Choroid plexus epithelial cell (primary cell): ENCODE measurements at places on chromosomes 11 and 22.
A peak's percentile ranks its signal among the peaks of the same experiment; 100 is the strongest.

- no peak for DNase-seq
These were observed 86.4 kb downstream of the GRK3 start for GRCh38 chr22:25650833-25651232.

- peak; percentile 3 for DNase-seq
These were observed 720.0 kb upstream of the CNTN5 start for GRCh38 chr11:98300719-98301118.

DNA sequence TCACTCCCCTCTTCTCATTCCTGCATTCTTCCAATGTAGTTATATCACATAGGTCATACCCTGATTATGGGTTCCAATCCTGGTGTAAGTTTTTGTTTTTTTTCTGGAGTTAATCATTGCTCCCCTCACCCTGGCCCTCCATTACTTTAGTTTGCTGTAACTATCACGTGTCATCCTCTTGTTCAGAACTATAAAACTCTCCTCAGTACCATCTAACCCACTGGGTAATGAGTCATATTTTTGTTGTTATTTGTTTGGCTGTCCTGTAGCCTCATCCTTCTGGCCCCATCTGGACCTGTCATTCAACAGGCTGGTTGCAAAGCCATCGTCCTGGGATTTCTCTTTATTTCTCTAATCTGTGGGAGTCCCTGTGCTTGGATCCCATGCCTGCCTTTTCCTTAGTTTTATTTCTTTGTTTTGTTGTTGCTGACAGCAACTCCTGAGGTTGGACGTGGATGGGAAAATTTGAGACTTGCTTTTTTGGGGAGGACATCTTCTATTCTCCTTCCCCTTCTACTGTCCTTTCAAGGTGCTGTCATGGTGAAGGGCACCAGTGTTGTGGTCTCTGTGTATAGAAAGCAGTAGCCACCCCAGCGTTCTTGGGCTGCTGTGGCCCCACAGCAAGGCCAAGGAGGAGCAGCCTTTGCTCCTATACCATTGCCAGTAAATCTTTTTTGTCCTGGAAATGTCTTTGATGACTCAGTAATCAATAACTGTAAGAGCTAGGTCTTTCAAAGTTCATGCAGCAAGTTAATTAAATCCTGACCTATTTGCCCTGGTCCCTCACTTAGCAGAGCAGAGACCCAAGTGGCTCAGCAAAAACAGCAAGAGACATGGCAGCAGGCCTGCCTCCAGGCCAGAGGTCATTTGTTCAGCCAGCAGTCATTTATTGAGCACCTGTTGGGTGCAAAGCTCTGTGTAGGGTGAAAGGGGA, 82.5 kb downstream of the C22orf31 start:
- DNase-seq = no peak

- peak; percentile 46 for DNase-seq
These were observed 381.2 kb downstream of the MN1 start for GRCh38 chr22:27420195-27420816.

GRCh38 chr11:124717786-124718651, 21.7 kb upstream of the NRGN start:
- peak; percentile 35 for DNase-seq

DNA sequence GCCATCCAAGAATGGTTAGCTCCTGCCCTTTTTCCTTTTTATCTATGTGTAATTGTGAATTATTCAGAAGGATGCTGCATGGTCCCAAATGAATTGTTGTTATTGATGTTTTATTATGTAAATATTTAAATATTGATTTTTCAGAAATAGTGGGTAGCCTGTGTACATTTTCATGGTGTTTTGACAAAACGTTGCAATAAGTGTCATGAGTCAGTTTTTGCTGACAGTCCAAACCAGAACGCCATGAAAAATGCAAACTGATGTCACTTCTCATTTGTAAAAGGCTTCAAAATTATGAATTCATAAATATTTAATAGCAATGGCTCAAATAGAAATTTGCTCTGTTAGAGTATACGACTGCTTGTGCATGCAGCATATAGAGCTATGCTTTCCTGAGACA, 422.5 kb downstream of the CNTN5 start:
- no peak for DNase-seq

- DNase-seq = peak; percentile 48
These were observed 1.3 kb upstream of the SLC3A2 start for GRCh38 chr11:62879235-62879978.

- DNase-seq = no peak
These were observed 789 bp upstream of the CBX7 start for GRCh38 chr22:39153220-39153717.

DNA sequence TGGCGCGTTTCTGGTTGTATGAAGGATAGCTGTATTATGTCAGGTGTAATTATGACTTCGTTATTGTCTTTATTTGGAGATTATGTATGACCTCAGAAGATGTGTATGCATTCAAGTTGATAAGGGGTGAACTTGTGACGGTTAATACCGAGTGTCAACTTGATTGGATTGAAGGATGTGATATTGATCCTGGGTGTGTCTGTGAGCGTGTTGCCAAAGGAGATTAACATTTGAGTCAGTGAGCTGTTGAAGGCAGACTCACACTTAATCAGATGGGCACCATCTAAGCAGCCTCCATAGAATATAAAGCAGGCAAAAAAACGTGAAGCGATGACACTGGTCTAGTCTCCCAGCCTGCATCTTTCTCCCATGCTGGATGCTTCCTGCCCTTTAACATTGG, 15.3 kb upstream of the CD82 start:
- no peak for DNase-seq

DNA sequence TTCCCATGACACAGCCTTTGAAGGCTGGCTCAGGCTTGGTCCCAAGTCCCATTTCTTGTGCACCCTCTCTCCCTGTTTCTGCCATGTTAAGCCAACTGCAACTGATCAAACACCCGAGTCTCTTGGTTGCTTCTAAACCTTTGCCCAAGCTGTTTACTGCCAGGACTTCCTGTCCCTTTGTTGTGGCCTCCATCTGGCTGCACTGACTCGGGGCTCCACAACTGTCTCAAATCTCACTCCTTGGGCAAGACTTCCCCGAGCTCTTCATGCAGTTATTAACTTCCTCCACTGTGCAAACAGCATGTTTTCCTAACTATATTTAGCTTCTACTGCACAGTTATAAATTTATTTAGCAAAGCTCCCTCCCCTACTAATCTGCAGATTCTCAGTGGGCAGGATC, 4.3 kb downstream of the VPREB1 start:
- no peak for DNase-seq

DNA sequence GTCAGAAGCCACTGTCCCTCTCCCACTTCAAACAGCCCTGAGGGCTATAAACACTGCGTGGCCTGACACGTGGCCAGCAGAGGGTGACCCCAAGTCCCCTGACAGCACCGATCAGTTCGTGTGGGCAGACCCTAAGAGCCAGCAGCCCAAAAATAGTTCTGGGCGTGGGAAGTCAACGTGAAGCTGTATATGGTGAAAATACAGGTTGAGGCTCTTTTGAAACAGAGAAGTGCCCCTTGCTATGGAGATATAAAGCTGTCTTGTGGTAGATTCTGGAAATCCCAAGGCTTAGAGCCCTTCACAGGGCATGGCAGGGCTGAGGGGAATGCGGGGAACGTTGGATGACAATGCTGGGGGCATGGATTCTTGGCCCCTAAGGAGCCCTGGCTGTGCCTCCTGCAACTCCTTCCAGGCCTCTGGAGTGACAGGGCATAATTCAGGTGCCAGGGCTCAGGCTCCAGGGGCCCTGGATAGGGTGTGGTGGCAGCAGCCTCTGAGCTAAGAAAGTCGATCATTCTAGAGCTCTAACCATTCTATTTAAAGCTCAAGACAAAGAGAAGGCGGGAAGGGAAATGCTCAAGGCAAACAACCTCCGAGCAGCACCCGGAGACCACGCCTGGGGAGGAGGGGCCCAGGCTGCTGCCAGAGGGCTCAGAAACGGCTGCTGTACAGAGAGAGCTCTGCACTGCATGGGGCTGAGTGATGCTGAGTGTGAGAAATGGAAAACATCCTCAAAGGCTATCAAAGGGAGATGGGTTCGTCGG, 60.4 kb upstream of the CD5 start:
- DNase-seq = peak; percentile 60

DNA sequence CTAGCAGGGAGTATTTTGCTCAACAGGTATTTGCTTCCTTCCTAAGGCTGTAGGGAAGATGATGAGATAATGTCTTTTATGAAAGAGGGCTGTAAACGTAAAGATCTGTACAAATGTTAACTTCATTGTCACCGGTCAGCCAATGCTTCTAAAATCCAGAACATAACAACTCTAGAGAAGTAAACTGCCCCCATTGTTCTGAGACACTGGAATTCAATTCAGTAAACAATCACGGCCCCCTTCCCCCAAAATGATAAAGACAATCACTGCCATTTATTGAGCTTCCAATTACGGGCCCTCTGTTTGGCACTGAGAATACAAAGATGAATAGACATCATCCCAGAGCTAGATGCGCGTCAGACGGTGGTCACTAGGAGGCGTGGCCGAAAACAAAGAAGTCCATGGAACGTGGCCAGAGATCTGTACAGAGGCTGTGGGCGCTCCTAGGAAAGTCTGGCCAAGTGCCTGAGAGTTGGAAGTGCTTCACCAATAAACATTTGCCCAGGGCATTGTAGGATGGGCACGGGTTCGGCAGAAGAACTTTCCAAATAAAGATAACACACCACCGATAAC, 576 bp downstream of the TMEM258 start:
- peak; percentile 96 for DNase-seq

DNA sequence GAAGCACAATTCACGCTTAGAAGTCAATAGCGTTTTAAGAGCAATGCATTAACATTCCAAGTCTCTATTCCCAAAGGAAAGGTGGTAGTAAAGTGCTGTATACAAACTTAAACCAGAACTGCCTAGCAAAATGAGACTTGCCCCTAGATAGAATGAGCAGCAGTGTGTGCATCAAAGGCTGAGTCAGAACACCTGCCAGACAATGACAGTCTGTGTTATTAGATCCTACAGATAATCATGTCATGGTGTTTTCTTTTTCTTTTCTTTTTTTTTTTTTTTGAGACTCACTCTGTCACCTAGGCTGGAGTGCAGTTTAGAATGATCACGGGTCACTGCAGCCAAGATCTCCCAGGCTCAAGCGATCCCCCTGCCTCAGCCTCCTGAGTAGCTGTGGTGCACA, 1.6 kb downstream of the RTCB start:
- no peak for DNase-seq

GRCh38 chr11:2577031-2577990, 122.5 kb downstream of the KCNQ1OT1 start:
- no peak for DNase-seq

DNA sequence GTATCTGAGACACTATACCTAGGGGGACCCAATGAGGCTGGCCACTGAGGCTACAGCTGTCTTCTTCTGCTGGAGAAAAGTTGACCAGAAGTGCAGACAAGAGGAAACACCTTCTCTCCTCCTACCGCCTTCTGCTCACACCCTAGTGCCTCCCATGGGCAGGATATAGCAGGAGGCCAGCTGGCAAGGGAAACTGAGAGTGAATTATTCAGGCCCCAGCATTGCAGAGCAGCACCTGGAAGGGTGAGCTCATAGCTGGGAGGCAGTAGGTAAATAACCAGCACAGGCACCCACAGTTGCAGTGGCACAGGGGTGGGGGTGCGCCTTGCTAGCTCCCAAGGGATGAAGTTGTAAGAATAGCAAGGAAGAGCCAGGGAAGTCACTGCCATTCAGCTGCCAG, 267.4 kb upstream of the NCAM1 start:
- no peak for DNase-seq
